CD4-positive, alpha-beta T cell treated with Interleukin-17A for 1 hour (primary cell): ENCODE measurements at places on chromosomes 7 and 10.

GRCh38 chr7:76122516-76123239, 74.8 kb downstream of the MDH2 start:
- no peak for DNase-seq

GRCh38 chr7:151558575-151558974, 38.9 kb upstream of the RHEB start:
- DNase-seq: no peak

- no peak for DNase-seq
Observed at GRCh38 chr10:30828164-30828563, 198.6 kb upstream of the LYZL2 start.

DNA sequence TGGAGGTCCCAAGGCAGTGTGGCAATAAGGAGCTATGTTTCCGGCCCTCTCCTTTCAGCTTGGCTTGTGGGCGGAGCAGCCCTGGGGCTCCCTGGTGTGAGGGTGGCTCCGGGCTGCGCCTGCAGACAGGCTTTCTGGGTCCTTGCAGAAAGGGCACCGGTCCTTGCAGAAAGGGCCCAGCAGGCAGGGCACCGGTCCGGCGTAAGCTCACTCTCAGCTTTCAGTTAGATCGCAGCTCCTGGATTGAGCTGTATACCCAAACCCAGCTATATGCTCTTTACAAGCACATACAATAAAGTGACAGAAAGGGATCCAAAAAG, 293.8 kb upstream of the SHH start:
- DNase-seq: no peak

DNA sequence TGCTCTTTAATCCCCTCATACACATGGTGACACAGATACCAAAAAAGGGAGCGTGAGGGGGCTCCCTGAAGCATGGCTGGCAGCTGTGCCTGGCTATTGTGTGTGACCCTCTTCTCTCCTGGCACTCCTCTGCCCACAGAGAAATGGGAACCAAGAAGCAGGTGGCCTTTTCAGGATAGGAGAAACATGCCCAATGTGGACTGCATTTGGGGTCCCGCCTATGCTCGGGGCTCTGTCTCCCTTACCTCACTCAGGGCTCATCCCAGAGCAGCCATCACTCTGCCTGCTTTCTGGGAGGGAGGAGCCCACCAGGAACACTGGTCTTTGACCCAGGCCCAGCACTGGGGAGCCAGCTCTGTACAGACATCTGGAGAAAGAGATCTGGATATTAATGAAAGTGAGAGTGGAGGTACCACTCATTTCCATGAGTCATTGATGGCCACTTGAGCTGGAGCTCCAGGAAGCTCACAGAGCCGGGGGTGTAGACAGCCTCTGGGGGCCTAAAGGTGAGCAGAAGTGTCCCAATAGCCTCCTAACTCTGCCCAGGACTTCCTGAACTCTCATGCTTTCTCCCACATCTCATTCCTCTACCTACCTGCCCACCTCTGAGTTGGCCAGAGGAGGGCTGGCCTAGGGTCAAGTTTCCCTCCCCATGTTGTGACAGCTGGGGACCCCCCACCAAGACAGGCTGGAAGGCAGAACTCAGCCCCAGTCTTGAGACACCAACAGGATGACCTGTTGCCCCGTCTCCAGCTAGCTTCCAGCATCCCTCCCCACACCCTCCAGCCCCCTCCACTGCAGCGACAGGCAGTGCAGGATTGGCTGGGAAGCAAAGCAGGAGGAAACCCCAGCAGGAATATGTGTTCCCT, 42.6 kb downstream of the DRGX start:
- DNase-seq: no peak
